Mesothelial cell of epicardium (in vitro differentiated cells): ENCODE measurements at places on chromosomes 5 and 9. TPM values are rescaled to one million over a fixed set of nuclear protein-coding genes. Genes with fewer than 3 reads are reported as not detected.

Gene PCDHB16
- 23.5 to 24.6 TPM (median 24.4 TPM) in 3 replicates for total RNA-seq

Gene PTGES
- total RNA-seq = 28.4 to 30.1 TPM (median 29.6 TPM) in 3 replicates

Gene BTNL3
- total RNA-seq = not detected in 3 replicates

Gene LCN10
- total RNA-seq = 0.20 to 0.51 TPM (median 0.29 TPM) in 3 replicates

Gene PCDHB13
- total RNA-seq = 7.8 to 8.0 TPM (median 8.0 TPM) in 3 replicates

Gene ADAMTS2
- 8.2 to 10.5 TPM (median 9.5 TPM) in 3 replicates for total RNA-seq

Gene PCDHGC5
- 2.6 to 3.5 TPM (median 3.5 TPM) in 3 replicates for total RNA-seq

Gene CA9
- 1.1 to 2.3 TPM (median 1.7 TPM) in 3 replicates for total RNA-seq

Gene MTRR
- 40.5 to 44.1 TPM (median 40.7 TPM) in 3 replicates for total RNA-seq

Gene KLHL3
- 12.7 to 16.5 TPM (median 13.1 TPM) in 3 replicates for total RNA-seq

Gene CDC20B
- 0.09 to 0.16 TPM in 2 of 3 replicates, not detected in the other for total RNA-seq

Gene SEMA5A
- total RNA-seq = 20.0 to 26.7 TPM (median 23.1 TPM) in 3 replicates

Gene EHMT1
- 133 to 147 TPM (median 136 TPM) in 3 replicates for total RNA-seq

Gene EPB41L4A
- total RNA-seq = 38.6 to 42.3 TPM (median 39.3 TPM) in 3 replicates

Gene ADCY2
- total RNA-seq = 0.84 to 3.0 TPM (median 0.86 TPM) in 3 replicates

Gene IL17B
- 0.34 TPM in 1 of 3 replicates, not detected in the others for total RNA-seq

Gene TAF11L10
- not detected in 3 replicates for total RNA-seq

Gene PCA3
- total RNA-seq = not detected in 3 replicates
